ENCODE measurements at places on chromosomes 3 and 15.

GRCh38 chr3:161598639-161599038 lies 102.0 kb downstream of the OTOL1 start:
- no peak for DNase-seq

- no peak for DNase-seq
These were observed 11.0 kb downstream of the ETV5 start for GRCh38 chr3:186097663-186098451.

DNA sequence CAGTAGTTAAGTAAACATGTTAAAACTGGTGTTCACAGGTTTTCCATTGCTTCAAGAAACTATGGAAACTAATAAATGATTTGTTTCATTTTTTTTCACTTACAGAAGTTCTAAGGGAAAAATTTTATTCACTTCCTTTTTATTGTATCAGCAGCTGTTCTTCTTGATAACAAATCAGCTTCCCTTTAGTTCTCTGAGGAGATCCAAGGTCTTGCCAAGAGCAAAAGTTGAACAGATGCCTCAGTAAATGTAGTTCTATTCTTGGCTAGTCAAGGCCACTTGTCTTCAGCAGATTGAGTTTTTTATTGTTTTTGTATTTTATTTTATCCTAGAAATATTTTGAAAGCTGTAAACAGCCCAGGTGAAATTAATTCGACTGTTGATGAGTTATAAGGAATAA lies 41.8 kb downstream of the KCNH8 start:
- no peak for DNase-seq

DNA sequence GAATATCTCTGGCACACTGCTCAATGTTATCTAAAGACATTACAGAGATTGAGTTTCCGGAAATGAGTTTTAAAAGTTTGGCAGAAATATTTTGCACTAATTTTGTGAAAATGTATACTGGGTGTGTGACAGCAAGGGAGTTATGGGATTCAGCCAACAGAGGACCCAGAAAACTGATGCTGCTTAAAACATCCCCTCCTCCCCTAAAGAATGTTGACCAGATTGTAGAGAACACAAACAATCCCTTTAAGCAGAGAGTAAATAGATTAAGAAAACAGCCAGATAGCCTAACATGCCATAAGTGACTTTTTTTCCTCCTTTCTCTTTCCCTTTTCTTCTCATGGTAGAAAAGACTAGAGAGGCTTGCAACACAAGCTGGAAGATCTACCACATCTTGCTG lies 928.0 kb upstream of the ALCAM start:
- no peak for DNase-seq

DNA sequence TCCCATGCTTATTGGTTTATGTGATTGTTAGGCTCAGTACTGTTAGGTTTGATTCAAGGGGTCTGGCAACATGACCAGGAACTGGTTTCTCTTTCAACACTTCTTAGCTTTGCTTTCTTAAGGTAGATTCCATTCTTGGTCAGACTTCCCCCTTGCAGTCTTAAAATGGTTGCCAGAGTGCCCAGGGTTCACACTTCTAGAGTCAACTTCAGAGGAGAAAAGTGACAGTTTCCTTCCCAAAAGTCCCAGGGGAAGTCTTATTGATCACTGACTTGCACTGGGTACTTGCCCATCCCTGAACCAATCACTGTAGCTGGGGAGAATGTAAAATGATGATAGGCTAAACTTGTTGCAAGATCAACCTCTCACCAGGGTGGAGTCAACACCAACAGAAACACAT lies 14.1 kb downstream of the MGLL start:
- DNase-seq, result no peak

DNA sequence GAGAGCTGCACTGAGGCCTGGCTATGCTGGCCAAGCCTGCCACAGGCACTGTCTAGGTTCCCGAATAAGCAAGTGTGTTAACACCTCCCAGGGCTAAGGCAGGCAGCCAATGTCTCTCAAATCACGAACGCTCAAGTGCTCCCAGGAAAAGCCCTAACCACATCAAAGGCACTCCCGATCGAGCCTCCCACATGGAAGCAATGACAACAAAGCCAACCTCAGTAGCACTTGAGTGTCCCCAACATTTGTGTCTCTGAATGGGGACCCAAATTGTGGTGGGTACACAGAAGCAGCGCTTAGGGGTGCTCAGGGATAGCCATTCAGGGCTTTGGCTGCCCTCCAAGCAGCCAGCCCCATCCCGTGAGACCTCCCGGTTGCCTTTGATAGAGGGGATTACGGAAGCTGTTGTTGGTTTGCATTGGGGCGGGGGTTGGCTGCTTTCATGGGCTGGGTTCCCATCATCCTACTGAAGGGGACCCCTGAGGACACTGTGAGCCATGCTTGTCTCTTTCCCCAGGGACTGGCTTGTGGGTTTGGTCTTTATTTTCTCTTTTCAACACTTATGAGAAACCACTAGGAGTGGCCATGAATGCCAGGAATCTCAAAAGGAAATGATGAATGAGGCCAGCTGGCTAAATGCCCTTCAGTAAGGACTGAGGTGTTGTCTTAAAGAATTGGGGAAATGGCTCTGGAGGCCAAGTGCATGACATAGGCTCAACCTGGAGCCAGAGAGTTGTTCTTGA lies 234.1 kb upstream of the FEZF2 start:
- no peak for DNase-seq

DNA sequence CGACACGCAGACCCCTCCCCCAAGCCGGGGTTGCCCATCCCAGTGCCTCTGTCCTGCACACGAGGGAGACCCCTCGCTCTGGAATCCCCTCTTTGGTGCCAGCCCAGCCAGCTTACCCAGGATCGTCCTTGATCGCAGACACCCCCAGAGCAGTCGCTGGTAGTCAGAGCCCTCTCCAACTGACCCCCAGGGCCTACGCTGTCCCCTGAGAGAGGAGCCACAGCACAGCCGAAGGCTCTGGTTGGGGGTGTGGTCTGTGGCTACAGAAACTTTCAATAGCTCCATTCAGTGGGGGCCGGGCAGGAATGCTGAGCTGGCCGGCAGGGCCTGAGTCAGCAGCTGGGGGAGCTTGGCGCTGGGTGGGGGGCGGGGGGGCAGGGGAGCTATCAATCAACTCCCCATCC lies at the start of gene LCTL:
Gene LCTL, minus strand, starts transcription at position 258 of the 404 bp plus-strand sequence. CDS start 633 bp downstream, outside the sequence.
- DNase-seq, result no peak

DNA sequence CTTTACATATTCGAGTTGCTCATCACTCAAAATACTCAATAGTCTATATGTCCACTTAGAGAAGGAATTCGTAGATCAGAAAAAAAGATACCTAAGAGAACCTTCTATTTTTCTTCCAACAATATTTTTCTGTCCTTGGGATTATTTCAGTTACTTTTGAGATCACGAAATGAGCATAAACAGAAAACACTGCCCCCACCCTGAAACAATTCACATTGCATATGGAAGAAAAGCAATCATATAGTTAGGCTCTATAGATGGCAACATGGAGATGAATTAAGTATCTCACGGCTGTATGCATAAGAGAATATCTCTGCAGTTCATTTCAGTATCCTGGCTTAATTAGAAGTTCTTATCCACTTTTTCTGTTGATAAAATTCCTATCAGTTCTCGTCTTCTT lies 391.1 kb downstream of the FGF12 start:
- DNase-seq, result no peak

DNA sequence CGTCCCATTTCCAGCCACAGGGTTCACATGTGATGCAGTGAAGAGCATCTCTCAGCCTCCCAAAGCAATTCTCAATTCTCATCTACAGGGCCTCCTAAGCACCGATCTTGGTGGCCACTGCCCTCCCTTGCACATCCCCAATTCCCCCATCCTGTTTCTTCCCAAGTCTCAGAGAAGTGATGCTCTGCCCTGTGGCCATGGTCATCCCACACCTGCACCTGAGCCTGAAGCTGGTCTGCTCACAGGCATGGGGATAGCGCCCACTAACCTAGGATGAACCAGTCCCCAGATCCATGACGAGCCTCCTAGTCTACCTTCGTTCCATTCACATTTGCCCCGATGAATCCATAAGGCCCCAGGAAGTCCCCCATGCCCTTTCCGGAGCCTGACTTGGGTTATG lies 201.5 kb downstream of the UACA start:
- no peak for DNase-seq

DNA sequence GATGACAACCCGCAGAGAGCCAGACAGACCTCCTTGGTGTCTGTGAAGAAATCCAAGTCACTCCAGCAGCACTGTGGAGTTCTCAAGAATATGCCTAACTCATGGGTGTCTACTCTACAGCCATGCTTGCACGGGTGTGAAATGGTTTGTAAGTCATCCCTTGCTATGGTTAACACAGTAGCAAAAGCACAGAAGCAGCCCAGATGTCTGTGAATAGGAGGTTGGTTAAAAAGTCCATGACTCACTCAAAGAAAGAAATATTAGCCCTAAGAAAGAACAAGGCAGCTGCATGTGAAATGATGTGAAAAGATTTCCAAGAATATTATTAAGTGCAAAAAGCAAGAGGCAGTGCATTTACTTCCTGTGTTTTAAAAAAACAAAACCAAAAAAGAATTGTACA lies 12.1 kb upstream of the LIMD1 start:
- no peak for DNase-seq

DNA sequence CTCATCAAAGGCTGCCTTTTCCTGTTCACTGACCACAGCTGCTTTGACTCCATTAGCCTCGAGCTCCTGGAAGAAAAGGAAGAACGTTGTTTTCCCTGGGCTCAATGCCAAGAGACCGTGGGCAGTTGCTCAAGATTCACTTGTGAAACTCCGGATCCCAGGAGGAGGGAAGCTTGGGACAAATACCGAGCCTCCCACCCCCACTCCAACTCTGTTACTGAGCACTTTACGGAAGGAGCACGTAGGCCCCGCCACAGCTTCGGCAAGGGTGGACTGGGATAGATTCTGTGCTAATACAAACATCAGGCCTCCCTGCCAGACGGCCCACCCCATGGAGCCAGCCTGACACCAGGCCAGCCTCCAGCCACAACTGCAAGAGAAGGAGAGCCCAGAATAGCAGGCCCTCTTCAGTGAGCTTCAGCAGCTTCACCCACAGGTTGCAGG lies 10.8 kb upstream of the FANCD2 start:
- DNase-seq, result no peak

DNA sequence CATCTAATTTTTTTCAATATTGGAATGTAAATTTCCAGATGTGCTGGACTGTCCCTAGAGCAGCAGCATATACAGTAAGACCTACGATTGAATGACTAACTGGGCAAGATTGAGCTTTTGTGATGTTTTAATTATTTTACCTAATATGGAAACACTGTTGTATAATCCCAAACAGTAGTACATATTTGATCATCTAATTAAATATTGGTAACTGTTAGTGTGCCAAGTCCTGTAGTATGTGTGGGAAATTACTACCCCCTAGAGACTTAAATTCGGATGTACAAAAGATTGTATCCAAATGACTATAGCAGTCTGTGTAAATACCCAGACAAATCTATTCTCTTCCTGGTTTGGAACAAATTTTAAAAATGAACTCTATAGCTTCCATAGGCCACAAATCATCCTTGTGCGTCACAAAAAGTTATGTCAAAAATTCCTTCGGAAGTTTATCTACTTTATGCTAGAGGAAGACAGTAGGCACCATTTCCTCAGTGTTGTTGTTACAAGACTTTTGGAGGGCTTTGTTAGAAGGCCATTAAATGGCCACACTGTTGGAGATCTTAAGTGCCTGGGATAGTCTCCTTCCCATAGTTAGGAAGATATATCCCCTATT lies 41.6 kb downstream of the NKIRAS1 start:
- DNase-seq, result no peak

GRCh38 chr3:182596676-182597410 lies 196.5 kb upstream of the ATP11B start:
- no peak for DNase-seq

DNA sequence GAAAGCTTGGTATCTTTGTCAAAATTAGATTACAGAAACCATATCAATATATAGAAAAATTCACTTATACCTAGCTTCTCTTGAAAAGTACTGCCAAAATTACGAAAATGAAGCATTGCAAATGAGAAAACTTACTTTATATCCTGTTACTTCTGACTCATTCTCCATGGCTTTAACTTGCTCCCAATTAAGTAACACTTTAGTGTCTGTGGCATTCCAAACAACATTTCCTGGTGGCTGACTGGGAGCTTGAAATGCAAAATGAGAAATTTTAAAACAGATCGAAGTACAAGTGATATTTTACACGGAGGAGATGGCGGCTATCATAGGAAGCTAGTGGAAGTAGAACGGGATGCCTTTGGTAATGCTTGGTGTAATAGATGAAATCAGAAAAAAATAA lies 347.3 kb downstream of the CNTN3 start:
- no peak for DNase-seq

DNA sequence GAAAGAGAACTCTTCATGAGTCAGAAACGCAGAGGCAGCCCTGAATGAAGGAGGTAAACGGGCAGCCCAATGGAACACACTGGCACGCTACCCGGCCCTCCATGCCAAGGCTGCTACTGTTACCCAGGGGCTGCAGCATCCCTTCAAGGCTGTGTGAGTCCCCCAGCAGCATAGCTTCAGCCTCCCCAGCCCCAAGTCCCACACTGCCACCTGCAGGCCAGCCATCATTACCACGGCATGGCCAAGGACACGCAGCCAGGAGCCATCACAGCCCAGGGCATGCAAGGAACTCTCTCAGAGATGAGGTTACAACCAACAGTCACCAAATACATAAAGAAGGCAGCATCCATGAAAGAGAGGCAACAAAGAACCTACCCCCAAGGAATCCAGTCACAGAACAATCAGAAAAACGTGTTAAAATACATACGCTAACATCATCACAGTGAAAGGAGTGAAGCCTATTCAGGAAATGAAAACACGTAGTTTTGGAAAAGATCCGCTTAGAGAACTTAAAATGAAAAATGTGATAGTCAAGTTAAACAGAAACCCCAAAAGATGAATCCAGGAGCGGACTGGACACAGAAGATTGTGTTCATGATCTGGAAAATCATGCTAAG lies 22.4 kb downstream of the PLA2G4F start:
- DNase-seq, result peak; percentile 27
